ENCODE measurements at places on chromosomes 4 and X.
A peak's percentile ranks its signal among the peaks of the same experiment; 100 is the strongest.

GRCh38 chr4:39331191-39331590, 35.0 kb downstream of the RFC1 start:
- DNase-seq: no peak

DNA sequence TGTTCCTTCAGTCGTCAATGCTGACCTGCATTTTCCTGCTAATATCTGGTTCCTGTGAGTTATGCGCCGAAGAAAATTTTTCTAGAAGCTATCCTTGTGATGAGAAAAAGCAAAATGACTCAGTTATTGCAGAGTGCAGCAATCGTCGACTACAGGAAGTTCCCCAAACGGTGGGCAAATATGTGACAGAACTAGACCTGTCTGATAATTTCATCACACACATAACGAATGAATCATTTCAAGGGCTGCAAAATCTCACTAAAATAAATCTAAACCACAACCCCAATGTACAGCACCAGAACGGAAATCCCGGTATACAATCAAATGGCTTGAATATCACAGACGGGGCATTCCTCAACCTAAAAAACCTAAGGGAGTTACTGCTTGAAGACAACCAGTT, 12.6 kb downstream of the TLR8 start:
- no peak for DNase-seq

- DNase-seq: peak; percentile 49
These were observed 277.6 kb downstream of the SPANXN1 start for GRCh38 chrX:145524931-145525330.

DNA sequence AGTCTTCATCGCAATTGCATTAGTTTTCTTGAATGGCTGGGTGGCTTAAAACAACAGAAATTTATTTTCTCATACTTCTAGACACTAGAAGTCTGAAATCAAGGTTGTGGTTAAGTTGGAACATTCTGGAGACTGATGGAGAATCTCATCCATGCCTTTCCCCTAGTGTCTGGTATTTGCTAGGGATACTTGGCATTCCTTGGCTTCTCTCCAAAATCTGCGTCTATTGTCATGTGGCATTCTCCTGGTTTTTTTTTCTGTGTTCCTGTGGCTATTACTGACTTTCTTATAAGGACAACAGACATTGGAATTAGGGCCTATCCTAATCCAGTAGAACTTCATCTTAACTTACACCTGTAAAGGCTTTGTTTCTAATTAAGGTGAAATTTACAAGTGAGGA, 272.8 kb upstream of the EPHA5 start:
- no peak for DNase-seq

DNA sequence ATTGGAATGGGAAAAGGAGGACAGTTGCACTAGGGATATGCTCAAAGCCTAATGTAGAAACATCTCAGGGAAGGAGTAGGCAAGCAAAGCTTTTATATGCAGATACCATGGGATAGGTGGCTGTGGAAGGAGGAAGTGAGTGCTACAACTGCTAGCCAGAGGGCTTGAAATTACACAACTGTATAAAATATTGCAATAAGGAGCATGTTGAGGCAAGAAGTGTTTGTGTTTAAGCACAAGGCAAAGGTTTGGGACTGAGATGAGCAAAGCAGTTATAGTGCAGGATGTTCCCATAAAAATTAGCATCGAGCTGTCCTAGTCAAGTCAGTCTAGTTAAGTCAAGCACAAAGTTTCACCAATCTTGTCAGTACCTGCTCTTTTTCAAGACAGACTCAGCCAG, 35.6 kb upstream of the DCAF8L1 start:
- DNase-seq: no peak

Data from globus pallidus (tissue), 1 donor.